Activated T-helper 1 cell treated with anti-CD3 and anti-CD28 coated beads, Interleukin-12 subunit alpha, Interleukin-12 subunit beta, Interleukin-2, Interleukin-4 antibody, amounts not matched to agents 30 ng/mL and 10 ng/mL and 1 ng/mL, durations not matched to agents 14 hours and 24 hours and 36 hours (primary cell): ENCODE measurements at places on chromosomes 5 and 9. TPM values are rescaled to one million over a fixed set of nuclear protein-coding genes. Genes with fewer than 3 reads are reported as not detected.

The PKD2L2 gene
- total RNA-seq: not detected in 2 replicates

GRCh38 chr5:93072831-93073459 lies 508.1 kb downstream of the NR2F1-AS1 start:
- H3K36me3 ChIP-seq: no peaks in the 10 kb centered on the region
- H3K4me3 ChIP-seq: no peak overlapping the region
- no peaks in the 10 kb centered on the region for H3K4me1 ChIP-seq

DNA sequence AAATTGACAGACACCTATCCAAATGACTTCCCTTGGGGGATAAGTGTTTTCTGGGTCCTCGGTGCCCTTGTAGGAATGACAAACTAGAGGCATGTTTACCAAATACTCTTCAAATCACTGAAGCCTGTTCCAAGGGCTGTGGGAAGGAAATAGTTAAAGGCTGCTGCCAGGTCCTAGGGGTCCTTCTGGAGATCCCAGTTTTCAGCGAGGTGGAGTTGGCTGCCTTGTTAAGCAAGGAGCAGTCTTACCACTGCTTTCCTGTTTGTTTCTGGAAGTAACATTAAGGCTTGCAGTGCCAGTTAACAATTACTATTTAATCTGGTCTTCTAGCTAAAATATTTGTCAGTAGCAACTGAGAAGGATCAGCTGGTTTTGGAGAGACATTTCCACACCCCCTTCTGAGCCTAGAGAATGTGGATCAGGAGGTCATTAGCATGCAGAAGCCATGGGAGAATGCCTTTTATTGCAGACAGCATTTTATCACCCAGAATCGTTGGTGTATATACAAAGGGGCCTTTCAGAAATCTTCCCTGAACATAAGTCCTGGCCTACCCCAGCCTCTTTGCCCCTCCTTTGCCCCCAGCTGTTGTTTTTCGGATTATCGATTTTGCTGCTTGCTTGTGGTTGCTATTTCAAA lies 238.8 kb downstream of the DMAC1 start:
- H3K4me1 ChIP-seq: no peaks in the 10 kb centered on the region
- H3K4me3 ChIP-seq: no peak overlapping the region
- H3K36me3 ChIP-seq: no peaks in the 10 kb centered on the region
- H3K27ac ChIP-seq: no peak overlapping the region

DNA sequence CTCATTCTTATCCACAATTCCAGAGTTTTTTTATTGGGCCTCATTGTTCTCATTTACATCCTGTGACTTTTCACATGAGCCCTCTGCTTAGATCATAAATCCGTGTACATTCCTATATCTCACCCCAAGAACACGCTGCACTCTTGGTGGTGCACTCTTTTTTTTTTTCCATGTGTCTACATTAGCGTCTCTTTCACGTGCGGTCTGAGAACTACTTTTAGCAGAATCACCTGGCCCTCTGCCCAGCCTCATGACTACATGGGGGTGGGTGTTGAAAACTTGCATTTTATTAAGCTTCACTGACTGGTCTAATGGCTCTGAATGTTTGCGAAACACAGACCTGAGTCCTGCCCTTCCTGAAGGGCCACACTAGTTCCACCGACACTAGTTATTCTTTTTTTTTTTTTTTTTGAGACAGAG lies 18.6 kb downstream of the C9orf57 start:
- no peak overlapping the region for H3K27ac ChIP-seq
- no peaks in the 10 kb centered on the region for H3K36me3 ChIP-seq
- peaks cover 6% of the 10 kb centered on the region for H3K4me1 ChIP-seq
- H3K4me3 ChIP-seq: no peak overlapping the region
- peaks cover 11% of the 10 kb centered on the region for H3K27me3 ChIP-seq

DNA sequence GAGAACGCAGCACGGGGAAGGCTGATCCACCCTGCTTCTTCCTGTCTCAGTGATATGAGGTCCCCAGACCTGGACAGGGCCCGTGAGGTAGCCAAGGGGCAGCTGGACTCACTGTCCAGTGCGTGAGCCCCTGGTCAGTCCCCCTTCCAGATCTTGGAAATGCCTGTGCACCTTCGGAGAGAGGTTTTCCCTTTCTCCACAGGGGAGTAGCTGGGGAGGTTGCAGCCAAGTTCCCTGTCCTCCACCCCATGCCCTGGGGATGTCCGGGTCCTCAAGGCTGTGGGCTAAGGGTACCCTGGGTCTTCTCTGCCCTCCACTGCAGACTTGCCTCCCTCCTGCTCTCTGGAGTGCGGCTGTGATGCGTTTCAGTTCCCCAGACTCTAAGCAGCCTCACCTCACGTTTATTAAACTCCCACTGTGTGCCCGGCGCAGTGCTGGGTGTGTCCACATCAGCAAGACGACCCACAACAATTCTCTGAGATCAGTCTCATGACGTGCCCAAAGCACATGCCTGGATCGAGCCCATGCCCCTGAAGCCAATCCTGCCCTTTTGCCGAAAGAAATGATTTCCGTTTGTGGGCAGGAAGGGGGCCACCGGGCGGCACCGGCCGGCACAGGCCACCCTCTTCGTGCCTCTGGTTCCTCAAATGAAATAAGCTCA lies 101.3 kb upstream of the PHYKPL start:
- H3K4me3 ChIP-seq: no peak overlapping the region
- peaks cover 5% of the 10 kb centered on the region for H3K4me1 ChIP-seq
- no peaks in the 10 kb centered on the region for H3K36me3 ChIP-seq
- no peaks in the 10 kb centered on the region for H3K27me3 ChIP-seq

GRCh38 chr5:7075470-7075869 lies 320.5 kb upstream of the ADCY2 start:
- H3K27me3 ChIP-seq: no peaks in the 10 kb centered on the region
- no peak overlapping the region for H3K27ac ChIP-seq
- DNase-seq: no peak
- no peak overlapping the region for H3K4me3 ChIP-seq
- H3K36me3 ChIP-seq: no peaks in the 10 kb centered on the region

DNA sequence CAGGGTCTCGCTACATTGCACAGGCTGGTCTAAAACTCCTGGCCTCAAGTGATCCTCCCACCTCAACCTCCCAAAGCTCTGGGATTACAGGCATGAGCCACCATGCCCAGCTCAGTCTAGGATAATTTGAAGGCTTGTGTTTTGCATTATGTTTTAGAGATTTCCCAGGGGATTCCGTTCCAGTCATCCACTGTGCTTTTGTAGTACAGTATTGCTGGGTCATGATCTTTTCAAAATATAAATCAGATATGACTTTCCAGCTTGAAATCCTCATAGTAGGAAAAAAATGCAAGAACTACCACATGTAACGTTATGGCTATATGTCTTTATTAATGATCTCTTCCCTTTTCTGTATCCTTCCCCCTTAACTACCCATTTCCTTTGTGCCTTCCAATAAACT lies 338.1 kb downstream of the PRELID2 start:
- no peaks in the 10 kb centered on the region for H3K27me3 ChIP-seq
- no peaks in the 10 kb centered on the region for H3K4me1 ChIP-seq
- H3K27ac ChIP-seq: no peak overlapping the region
- DNase-seq: no peak
- no peak overlapping the region for H3K4me3 ChIP-seq

The FREM1 gene
- total RNA-seq: not detected in 2 replicates

DNA sequence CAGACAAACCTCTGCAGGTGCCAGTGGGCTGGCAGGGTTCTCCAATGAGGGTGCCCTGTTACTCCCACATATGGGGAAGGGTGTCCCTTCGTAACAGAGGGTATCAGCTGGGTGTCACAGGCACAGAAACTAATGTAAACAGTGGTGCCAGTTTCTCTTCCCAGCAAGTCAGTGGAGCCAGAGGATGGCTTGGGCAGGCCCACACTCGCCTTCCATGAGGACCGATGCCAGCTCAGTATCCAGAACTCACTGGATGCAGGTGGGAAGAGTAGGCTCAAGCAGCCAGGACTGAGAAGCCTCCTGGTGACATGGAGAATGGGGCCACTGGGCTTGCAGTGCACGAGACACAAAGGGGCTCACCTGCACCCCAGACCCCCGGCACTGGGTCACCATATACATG lies 30.4 kb downstream of the FSTL4 start:
- H3K27me3 ChIP-seq: peaks cover 8% of the 10 kb centered on the region
- H3K36me3 ChIP-seq: no peaks in the 10 kb centered on the region
- no peak overlapping the region for H3K27ac ChIP-seq
- H3K4me1 ChIP-seq: no peaks in the 10 kb centered on the region
- DNase-seq: no peak
- H3K4me3 ChIP-seq: no peak overlapping the region

- H3K27me3 ChIP-seq: no peaks in the 10 kb centered on the region
- no peak overlapping the region for H3K27ac ChIP-seq
- H3K4me3 ChIP-seq: no peak overlapping the region
- no peaks in the 10 kb centered on the region for H3K36me3 ChIP-seq
- H3K4me1 ChIP-seq: no peaks in the 10 kb centered on the region
Observed at GRCh38 chr9:13444245-13445102, 165.0 kb upstream of the MPDZ start.

GRCh38 chr9:14478175-14479162 lies 164.5 kb upstream of the NFIB start:
- no peaks in the 10 kb centered on the region for H3K4me1 ChIP-seq
- H3K4me3 ChIP-seq: no peak overlapping the region
- H3K27ac ChIP-seq: no peak overlapping the region
- DNase-seq: no peak

DNA sequence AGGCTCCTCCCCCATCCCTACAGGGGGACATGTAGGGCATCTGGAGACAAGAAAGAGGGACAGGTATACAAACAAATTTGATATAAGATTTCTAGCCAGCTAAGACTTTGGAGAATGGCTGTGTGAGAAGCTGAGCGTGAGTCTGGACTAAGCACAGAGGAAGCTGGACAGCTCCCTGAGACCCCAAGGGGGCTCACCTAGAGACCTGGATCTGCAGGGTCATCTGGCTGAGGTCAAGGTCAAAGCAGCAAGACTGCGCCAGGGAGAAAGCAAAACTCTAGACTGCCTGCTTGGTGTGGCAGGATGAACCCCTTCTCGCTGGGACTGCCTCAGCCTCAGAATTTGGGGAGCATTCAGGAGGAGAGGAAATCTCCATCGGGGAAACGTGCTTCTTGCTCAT lies 8.0 kb upstream of the GSN start:
- no peak for DNase-seq
- no peak overlapping the region for H3K4me3 ChIP-seq
- no peak overlapping the region for H3K27ac ChIP-seq
- H3K27me3 ChIP-seq: peaks cover 37% of the 10 kb centered on the region
- H3K36me3 ChIP-seq: no peaks in the 10 kb centered on the region

DNA sequence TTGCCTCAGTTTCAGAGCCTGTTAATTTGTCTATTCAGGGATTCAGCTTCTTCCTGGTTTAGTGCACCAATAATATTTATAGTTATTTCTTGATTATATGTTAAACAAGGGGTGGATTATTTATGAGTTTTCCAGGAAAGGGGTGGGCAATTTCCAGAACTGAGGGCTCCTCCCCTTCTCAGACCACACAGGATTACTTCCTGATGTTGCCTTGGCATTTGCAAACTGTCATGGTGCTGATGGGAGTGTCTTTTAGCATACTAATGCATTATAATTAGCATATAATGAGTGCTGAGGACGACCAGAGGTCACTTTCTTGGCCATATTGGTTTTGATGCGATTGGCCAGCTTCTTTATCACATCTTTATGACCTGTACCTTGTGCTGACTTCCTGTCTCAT lies 6.2 kb upstream of the DTWD2 start:
- H3K4me3 ChIP-seq: no peak overlapping the region
- H3K27me3 ChIP-seq: peaks cover 4% of the 10 kb centered on the region
- DNase-seq: no peak
- H3K36me3 ChIP-seq: no peaks in the 10 kb centered on the region
- H3K27ac ChIP-seq: no peak overlapping the region

DNA sequence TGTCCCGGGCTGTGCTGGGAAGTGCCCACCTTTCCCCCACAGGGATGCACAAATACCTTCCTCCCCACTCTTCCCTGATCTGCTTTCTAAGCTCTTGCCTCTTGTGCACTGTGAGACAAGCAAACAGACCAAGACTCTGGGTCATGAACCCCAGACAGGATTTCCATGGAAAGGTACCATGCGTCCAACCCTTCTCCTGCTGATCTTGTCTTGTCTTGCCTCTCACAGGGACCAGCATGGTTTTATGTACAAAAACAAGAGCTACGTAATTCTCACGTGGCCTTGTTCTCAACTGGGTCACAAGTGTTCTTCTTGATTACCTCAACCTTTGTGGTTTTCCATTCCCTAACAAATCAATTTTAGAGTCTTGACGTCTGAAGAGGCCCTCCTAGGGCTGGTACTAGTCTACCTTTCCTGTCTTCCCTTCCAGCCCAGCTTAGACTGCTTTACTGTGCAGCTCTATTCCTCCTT lies 176.5 kb upstream of the MAP3K1 start:
- no peak overlapping the region for H3K27ac ChIP-seq
- no peak for DNase-seq
- peaks cover 4% of the 10 kb centered on the region for H3K36me3 ChIP-seq
- peaks cover 5% of the 10 kb centered on the region for H3K4me1 ChIP-seq
- H3K4me3 ChIP-seq: no peak overlapping the region

GRCh38 chr5:122844136-122844909 lies 1.1 kb upstream of the SNX24 start:
- peaks cover 20% of the 10 kb centered on the region for H3K27me3 ChIP-seq
- no peak overlapping the region for H3K27ac ChIP-seq

GRCh38 chr9:135579889-135580660 lies 18.5 kb downstream of the PAEP start:
- H3K27ac ChIP-seq: no peak overlapping the region
- H3K27me3 ChIP-seq: no peaks in the 10 kb centered on the region
- DNase-seq: no peak
- no peaks in the 10 kb centered on the region for H3K4me1 ChIP-seq
- no peaks in the 10 kb centered on the region for H3K36me3 ChIP-seq

GRCh38 chr5:74530326-74531050 lies 110.0 kb downstream of the ENC1 start:
- no peak overlapping the region for H3K27ac ChIP-seq
- H3K4me3 ChIP-seq: no peak overlapping the region
- H3K36me3 ChIP-seq: no peaks in the 10 kb centered on the region
- DNase-seq: no peak
- no peaks in the 10 kb centered on the region for H3K4me1 ChIP-seq

- H3K27ac ChIP-seq: no peak overlapping the region
- no peaks in the 10 kb centered on the region for H3K36me3 ChIP-seq
- H3K27me3 ChIP-seq: no peaks in the 10 kb centered on the region
- DNase-seq: no peak
- no peak overlapping the region for H3K4me3 ChIP-seq
- H3K4me1 ChIP-seq: no peaks in the 10 kb centered on the region
Observed at GRCh38 chr9:82637368-82637767, 425.6 kb downstream of the RASEF start.

The HNRNPA0 gene
- total RNA-seq: 37.5 and 37.8 TPM in 2 replicates

The GABRA6 gene
- not detected in 2 replicates for total RNA-seq

DNA sequence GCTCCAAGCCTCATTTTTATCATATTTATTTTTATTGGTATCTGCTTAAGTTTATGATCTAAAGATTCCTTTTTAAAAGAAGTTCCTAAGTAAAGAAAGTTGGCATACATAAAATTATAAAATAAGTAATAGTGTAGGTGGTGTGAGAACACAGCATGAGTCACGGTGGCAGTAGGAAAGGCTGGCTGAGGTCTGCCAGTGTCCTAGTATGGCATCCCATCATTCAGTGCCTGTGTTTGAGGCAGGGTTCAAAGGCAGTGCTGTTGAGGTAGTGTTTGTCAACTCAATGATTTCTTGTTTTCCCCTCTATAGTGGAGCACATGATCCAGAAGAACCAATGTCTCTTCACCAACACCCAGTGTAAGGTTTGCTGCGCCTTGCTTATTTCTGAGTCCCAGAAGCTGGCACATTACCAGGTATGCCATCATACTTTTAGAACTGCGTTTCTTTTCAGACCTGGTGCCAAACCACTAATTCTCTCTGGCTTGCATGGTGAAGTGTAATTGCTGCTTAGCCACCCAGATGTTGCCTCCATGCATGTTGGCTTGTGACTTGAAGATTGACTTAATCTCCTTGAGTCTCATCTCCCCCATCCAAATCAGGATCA lies 18.4 kb downstream of the ZNF346 start:
- no peaks in the 10 kb centered on the region for H3K27me3 ChIP-seq
- no peak overlapping the region for H3K4me3 ChIP-seq
- H3K27ac ChIP-seq: no peak overlapping the region
- peaks cover 30% of the 10 kb centered on the region for H3K36me3 ChIP-seq
